HEK293T (cell line): ENCODE measurements at places on chromosomes 4 and X.

- DNase-seq, result peak; percentile 41
Measured at GRCh38 chrX:119218198-119218597, 17.9 kb upstream of the PGRMC1 start.

- DNase-seq, result no peak
Measured at GRCh38 chr4:113293043-113293560, 243.6 kb downstream of the ANK2 start.

- no peak for DNase-seq
Measured at GRCh38 chrX:152896450-152896849, 1.4 kb upstream of the ZNF185 start.

GRCh38 chr4:57736781-57737180, 626.6 kb upstream of the IGFBP7 start:
- no peak for DNase-seq

- no peak for DNase-seq
Measured at GRCh38 chr4:99403380-99404184, 31.6 kb downstream of the ADH7 start.

DNA sequence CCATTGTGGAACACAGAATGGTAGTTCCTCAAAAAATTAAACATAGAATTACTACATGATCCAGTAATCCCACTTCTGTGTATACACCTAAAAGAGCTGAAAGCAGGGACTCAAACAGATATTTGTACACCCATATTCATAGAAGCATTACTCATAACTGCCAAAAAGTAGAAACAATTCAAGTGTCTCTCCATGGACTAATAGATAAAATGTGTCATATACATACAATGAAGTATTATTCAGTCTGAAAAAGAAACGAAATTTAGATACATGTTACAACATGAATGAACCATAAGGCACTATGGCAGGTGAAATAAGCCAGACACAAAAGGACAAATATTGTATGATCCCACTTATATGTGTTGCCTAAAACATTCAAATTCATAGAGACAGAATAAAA, 145.1 kb downstream of the ANTXR2 start:
- no peak for DNase-seq

GRCh38 chr4:94372228-94372978, 29.8 kb upstream of the HPGDS start:
- DNase-seq, result no peak

DNA sequence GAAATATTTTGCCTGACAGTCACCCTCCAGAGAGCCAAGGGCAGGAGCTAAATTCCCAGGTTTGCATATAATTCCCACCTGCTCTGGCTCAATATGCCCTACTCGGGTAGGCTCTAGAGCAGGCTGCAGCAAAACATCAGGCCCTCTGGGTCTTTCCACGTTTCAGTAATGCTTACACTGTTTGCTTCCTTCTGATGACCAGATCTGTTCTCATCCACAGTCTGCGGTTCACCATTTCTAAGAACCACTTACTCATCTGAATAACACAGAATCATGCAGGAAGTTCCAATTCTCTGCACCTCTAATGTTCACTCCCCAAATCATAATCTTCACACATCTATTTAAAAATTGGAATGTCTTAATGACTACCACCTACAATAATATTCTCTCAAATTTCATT, 141.4 kb downstream of the PPP3CA start:
- no peak for DNase-seq

DNA sequence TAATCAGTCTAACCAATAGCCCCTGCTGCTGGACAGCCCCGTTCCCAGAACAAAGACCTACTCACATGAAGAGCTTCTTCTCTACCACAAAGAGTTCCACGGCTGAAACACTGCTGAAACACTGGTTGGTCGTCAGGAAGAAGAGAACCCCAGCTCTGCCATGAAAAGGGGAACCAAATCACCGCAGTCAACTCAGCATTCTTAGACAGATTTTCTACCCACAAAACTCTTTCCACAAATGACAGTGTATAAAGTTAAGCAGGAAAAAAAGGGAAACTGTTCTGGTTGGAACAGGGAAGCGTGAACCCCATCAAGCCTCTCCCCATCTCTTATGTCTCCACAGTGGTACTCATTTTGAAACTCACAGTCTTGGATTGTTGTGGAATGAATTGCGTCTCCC, 57.3 kb downstream of the ABCG2 start:
- no peak for DNase-seq

- no peak for DNase-seq
Measured at GRCh38 chrX:19899217-19899788, 11.9 kb upstream of the SH3KBP1 start.

GRCh38 chrX:132968296-132968949, 10.0 kb upstream of the HS6ST2 start:
- DNase-seq, result no peak

DNA sequence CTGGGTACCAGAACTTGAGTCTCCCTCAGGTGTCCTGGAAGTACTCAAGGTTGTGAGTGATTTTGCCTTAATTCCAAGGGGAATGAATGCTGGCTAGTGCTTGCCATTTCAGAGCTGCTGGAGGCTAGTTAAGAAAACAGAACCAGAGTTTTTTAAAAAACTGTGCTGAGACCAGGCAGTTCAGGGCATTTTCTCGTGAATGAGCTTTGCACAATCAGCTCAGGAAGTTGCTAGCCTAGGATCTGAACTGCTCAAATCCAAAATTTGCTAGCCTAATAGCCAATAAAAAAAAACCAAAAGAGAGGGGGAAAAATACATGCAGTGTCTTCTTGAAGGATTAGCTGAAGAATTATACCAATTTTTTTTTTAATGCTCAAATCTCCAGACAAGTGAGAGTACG, 292.7 kb downstream of the FBXW7 start:
- DNase-seq, result no peak

GRCh38 chr4:146176891-146177290, 1.4 kb downstream of the LSM6 start:
- no peak for DNase-seq

- DNase-seq, result no peak
Measured at GRCh38 chr4:90841676-90842075, 714.5 kb downstream of the CCSER1 start.

- DNase-seq, result no peak
Measured at GRCh38 chr4:23967281-23967680, 77.4 kb upstream of the PPARGC1A start.

DNA sequence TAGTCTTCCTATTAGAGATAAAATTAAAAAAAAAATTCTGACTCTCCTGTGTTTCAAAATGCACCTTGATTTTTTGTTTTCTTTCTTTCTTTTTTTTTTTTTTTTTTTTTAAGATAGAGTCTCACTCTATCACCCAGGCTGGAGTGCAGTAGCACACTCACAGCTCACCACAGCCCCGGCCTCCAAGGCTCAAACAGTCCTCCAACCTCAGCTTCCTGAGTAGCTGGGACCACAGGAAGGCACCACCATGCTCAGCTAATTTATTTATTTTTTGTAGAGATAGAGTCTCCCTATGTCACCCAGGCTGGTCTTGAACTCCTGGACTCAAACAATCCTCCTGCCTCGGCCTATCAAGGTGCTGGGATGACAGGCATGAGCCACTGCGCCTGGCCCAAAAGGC, 41.1 kb upstream of the TMEM184C start:
- DNase-seq, result no peak

- DNase-seq, result peak; percentile 70
Measured at GRCh38 chr4:107654694-107655093, 65.3 kb downstream of the PAPSS1 start.

DNA sequence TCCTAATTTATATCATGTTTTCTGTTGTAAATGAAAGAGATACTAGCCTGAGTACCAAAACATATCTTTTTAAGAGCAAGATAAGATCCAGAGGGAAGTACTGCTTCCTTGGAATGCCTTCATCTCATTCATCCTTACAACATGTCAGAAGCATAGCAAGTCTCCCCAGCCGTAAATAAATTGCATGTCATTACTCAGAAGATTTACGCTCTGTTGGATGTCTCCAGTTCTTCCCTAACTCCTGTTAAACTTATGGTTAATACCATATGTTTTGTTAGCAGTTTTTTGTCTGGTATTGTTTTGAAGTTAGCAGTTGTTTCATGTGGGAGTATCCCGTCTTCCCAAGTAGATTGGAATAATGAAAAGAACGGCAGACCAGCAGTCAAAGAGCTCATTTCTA, 7.5 kb upstream of the GPC3 start:
- no peak for DNase-seq
